ENCODE measurements at places on chromosomes 2 and 18.

DNA sequence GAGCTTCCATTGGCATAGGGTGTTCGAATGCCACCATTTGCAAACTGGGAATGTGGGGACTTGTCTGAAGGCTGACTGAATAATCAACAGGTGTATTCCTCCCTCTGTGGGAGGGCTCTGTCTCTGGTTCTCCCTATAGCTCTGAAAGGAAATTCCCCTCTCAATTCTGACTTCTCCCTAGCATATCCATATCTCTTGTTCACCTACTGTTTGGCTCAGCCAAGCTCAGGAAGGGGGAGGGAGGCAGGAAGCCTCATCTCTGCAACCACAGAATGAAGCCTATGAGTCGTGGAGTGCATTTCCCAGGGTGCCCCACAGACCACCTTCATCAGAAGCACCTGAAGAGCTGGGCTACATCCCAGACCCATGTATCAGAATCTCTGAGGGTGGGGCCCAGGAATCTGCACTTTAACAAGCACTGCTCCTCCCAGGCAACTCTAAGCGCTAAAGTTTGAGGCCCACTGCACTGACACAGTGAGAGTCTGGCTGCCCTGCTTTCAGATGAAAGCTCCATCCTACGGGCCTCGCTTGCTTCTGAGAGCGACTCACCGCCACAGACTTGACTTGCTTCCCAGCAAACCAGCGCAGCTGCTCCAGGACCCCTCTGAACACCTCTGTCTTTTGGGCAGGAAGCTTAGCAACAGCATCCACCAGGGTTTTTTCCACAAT lies 32.0 kb downstream of the XDH start:
- DNase-seq = no peak

DNA sequence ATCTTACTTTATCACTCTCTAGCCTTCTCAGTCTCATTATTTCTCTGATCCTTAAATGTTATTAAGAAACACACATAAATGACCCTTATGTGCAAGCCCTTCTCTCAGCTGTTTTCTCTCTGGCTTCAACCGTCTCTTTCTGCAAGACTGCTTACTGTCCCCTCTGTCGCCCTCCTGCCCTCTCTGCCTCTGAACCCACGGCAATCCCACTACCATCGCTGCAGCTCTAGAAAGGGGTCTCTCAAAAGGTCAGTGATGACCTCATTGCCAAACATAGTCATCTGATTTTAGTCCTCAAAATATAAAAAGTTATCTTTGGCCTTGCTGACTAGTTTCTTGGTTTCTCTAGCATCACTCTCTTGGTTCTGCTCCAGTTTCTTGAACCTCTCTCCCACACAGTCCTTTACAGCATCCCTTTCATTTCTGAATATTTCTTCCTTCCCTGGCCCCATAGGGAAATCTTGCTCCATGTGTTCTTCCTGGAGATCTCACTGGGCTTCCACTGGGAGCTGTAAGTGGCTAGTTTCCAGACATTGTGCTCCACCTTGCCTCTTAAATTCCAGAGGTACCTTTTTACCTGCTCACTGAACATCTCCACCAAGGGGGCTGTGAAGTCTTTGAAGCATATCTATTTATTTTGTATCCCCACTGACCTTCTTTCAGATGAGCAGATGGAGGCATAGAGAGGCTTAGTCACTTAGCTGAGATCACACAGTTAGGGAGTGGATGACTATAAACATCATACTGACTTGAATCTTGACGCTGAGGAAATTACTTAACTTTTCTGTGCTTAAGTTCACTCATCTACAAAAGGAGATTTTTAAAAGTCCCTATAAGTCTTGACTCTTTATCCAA lies 96.2 kb downstream of the PDE1A start:
- DNase-seq = no peak

DNA sequence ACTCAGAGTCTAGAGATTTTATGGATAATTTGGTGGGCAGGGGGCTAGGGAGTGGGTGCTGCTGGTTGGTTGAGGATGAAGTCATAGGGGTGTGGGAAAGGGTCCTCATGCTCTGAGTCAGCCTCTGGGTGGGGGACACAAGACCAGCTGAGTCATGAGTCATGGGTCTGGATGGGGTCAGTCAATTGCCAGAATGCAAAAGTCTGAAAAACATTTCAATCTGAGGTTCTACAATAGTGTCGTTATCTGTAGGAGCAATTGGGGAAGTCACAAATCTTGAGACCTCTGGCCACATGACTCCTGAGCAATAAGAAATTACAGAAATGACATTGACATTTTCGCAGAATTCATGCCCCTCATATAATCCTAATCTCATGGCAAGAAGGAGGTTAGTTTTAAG lies 15.1 kb downstream of the NMS start:
- no peak for DNase-seq

DNA sequence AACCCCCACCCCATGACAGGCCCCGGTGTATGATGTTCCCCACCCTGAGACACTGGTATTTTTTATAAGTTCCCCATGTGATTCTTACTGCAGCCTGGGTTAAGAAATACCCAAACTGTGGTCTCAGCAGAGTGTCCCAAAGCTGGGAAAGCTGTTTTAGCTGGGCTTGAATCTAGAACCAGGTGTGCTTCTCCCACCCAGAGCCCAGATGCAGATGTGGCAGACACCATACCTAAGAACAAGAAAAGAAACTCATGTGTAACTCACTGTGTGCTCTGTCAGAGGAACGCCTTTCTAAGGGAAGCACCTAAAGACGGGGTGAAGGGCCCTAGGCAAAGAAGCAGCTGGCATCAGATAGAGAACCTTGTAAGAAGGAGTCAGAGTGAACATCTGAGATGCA lies 23.9 kb downstream of the DOK1 start:
- no peak for DNase-seq

DNA sequence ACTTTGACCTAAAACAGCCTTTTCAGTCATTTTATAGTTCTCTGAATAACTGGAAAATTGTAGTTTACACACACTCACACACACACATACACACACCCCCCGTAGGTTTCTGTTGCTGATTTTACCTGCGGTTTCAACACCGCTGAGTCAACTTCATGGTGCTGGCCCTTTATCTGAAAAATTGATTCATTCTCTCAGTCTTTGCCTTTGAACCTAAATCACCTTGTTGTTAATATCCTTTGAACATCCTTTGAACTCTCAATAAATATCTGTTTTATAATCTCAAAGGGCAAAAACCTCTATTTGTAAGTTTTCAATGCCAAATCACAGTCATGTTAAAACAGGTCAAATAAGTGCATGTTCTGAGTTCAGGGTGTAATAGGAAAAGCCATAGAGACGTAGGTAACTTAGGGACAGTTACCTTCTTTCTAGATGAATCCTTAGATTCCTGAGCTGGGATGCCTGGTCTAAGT lies 109.0 kb upstream of the BZW1 start:
- no peak for DNase-seq

- DNase-seq = no peak
Observed at GRCh38 chr2:146414456-146414855, 1430.4 kb upstream of the ACVR2A start.

- DNase-seq = no peak
Observed at GRCh38 chr18:57697426-57697825, 75.8 kb upstream of the NARS1 start.

DNA sequence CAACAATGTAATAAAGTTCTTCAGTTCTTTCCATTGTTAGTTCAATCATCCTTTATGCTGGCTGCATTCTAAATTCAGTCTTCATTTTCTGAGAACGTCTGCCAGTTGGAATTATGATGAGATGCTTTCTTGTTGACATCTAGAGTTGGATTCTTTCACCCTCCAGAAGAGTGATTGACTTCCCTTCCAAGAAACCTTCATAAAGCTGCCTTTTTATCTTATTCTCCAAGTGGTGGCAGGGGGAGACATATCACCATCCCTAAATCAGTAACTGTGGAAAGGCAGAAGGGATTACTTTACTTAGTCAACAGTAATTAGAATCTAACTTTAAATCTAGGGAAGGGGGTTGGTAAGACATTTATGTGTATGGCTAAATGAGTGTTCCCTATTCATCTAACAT lies 86.8 kb upstream of the GULP1 start:
- no peak for DNase-seq

- DNase-seq = peak; percentile 75
Observed at GRCh38 chr2:98479959-98480524, 35.4 kb downstream of the INPP4A start.

DNA sequence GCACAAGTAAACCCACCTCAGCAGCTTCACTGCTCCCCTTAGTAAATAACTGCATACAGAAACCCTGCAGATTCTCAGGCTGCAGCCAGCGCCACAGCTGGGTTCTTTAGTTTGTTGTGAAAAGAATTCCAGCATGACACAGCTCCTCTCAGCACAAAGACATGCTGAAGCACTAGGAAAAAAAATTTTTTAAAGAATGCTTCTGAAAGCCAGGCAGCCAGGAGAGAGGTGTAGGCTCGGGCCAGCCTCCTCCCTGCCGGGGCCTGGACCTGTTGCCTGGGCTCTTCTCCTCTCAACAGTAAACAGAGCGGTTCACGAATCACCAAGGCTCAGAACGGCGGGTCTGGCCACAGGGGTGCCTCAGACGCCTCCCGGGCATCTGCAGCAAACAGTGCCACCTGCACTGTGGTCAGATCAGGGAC lies 95.7 kb upstream of the POU3F3 start:
- no peak for DNase-seq

- DNase-seq = no peak
Observed at GRCh38 chr2:26327291-26328272, 18.4 kb upstream of the SELENOI start.

DNA sequence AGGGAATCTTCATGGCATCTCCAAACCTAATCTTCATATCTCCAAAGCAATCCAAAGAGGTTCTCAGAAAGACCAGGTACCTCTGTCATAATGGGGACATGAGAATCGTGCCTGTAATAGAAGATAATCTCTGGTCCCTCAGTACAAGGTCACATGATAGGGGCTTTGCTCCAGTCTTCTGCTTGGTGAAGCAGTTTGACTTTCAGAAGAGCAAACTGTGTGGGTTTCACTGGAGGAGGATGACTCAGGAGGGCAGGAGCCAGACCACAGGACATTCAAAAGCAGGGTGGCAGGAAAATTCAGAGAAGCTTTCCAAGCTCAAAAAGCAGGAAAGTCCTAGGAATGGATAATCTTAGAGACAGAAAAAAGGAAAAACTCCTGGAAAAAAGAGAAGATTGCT lies 10.6 kb upstream of the PAX3 start:
- no peak for DNase-seq

Data from G401 (cell line).